Esophagus squamous epithelium (tissue), 5 donors: ENCODE measurements at places on chromosomes 1 and 21.

DNA sequence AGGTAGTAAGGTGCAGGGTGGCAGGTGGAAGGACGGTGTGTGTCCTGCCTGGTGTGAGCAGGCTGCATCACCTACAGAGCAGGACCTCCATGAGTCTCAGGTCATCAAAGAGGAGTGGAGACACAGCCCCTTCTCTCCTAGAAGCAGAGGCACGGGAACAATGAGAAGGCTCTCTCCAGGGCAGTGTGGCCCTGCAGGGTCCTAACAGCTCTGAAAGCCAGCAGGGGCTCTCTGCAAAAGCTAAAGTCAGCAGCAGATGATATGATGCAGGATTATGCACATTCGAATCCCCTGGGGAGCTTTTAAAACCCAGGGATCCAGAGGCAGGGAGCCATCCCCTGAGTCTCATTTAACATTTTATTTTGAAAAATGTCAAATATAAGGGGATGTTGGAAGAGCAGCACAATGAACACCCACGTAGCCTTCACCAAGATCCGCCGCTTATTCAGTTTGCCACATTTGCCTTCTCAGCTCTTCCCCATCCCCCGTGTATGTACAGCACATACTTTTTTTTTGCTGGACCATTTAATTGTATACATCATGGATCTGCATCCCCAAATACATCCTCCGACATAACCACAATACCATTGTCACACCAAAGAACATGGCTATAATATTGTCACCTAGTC lies 88.1 kb downstream of the CNIH3 start:
- no peak for DNase-seq

GRCh38 chr1:40625076-40625475 lies 40.4 kb downstream of the RIMS3 start:
- no peak for DNase-seq

DNA sequence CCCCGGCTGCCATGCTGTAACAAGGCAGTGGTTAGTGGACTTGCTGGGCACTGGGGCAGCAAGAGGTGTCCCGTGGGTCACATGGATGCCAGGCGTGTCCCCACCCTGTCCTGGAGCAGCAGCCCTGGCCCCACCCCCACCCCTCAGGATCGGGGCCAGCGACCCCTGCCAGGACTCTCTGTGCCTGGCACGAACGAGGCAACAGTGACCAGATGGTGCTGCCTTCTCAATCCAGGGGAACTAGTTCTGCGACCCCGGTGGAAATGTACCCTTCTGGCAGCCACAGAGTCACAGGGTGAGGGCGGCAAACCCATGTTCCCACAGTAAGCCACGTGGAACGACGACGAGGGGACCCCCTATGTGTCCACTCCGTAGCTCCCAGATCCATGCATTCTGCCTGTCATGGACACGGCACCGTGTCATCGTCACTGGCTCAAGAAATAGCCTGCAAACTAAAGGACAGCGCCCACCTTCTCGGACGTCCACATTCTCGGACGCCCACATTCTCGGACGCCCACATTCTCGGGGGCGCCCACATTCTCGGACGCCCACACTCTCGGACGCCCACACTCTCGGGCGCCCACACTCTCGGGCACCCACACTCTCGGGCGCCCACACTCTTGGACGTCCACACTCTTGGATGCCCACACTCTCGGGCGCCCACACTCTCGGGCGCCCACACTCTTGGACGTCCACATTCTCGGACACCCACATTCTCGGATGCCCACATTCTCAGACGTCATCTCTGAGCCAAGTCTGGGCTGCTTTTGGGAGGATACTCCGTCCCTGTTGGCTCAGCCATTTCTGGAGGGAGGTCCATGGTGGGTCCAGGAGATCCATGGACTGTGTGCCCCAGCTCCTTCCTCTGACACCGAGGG lies 19.6 kb upstream of the ACTRT2 start:
- no peak for DNase-seq

- DNase-seq = no peak
Measured at GRCh38 chr1:198892065-198892464, 253.2 kb downstream of the PTPRC start.

GRCh38 chr1:118243269-118243668 lies 58.2 kb upstream of the SPAG17 start:
- DNase-seq = no peak

DNA sequence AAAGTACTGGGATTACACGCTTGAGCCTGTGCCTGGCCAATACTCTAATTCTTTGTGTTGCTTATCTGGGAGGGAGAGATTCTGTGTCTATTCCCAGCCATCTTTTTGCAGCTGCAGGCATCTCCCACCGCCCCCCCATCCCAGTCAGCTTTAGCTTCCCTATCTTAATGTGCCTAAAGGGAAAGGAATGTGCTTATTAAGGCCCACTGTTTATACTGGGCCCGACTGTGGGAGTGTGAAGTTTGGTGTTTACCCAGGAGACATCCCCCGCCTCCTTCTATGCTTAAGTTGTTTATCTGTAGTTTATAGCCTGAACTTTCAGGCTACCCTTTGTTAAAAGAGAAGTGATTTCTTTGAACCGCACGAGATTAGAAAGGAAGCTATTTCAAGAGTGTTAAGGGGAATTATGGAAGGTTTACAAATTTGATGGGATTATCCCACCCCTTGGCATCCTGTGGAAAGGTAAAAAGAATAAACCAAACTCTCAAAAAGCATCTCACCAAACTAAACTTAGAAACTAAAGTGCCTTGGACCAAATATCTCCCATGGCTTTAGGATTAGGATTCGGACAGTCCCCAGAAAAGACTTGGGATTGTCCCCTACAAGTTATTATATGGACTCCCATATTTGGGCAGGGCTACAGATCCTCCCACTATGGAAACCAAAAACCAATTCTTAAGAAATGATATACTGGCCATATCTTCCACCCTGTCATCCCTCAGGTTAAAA lies 25.5 kb upstream of the ZNF496 start:
- no peak for DNase-seq

GRCh38 chr1:226763905-226764264 lies 24.8 kb upstream of the ITPKB start:
- no peak for DNase-seq

- DNase-seq = no peak
Measured at GRCh38 chr1:208534599-208534897, 290.4 kb upstream of the PLXNA2 start.

DNA sequence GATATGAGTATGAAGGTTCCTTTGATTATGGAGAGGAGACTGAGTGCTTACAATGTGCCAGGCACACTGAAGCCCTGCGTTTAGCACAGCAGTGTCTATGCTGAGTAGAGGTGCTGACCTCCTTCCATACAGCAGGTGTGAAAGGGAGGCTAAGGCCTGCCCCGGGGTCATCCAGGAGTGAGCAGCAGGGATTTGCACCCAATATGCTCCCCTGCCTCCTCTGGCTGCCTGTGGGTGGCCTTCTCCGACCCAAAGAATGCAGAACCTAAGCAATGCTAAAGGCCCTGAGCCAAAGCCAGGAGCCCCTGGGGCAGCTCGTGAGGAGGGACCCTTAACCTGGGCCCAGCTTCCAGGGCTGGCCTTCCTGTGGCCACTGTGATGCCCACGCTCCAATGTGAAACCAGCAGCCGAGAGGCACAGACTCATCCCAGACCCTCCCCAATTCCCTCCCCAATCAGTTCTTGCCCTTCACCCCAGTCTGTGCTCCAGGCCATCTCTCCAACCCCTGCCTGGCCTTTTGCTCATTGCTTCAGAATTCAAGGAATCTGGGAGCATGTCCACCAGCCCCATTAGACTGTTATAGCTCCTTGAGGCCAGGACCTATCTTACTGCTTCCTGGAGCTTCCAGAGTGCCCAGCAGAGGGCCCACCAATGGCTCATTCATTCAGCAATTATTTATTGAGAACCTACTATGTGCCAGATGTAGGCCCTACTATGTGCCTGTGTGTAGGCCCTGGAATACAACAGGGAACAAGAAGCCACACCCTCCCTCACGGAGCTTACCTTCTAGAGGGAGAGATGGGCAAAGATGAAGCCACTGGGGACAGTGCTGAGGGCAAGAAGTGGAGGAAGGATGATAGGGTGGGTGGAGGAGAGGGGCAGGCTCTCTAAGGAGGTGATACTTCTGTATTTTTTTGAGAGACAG lies 53.3 kb downstream of the TAS1R2 start:
- DNase-seq = no peak

DNA sequence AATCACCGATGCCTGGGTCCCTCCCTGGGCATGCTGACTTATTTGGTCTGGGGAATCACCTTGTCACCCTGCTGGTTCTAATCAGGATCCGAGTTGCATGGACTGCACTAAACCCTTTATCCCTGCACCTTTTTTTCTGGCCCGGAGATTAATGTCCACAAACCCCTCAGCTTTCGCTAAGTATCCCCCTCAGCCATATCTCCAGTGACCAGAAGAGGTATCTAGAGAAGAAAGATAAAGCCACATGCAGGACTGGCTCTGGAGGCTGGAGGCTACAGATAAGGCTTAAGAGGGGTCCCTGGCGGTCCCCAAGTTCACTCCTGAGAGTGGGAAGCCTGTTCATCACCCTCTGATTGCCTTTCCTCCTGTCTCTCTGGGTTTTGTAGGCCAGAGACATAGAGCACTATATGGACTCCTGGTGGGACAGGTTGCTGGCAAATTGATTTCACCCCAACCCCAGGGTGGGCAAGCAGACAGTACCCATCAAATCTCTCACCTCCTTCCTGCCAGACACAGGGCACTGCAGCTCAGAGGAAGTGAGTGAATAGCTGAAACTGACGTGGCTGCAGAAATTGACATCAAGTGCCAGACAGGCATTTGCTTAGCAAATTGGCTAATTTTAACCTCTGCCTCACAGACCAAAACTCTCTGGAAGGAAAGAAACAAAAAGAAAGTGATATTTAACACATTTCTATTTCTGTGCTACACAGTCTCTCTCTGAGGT lies 38.8 kb downstream of the HMGB4 start:
- no peak for DNase-seq
